ENCODE measurements at places on chromosomes 2 and 18.

DNA sequence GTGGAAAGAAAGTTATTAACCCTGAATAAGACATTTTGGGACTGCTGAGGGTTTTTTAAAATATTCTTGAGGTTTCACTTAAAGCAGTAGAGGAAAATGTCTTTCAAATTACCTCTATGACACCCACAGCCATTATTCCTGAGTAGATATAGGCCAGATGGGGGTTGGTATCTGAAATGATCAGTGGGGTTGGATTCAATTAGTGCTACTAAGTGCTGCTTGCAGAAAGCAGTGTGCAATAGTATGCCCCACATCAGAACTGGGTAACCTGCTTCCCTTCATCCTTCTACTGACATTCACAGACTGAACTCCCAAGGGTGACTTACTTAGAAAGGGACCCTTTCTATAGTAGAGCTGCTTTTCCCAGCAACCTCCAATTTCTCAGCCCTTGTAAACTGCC lies 7.3 kb upstream of the ETAA1 start:
- no peak for DNase-seq

DNA sequence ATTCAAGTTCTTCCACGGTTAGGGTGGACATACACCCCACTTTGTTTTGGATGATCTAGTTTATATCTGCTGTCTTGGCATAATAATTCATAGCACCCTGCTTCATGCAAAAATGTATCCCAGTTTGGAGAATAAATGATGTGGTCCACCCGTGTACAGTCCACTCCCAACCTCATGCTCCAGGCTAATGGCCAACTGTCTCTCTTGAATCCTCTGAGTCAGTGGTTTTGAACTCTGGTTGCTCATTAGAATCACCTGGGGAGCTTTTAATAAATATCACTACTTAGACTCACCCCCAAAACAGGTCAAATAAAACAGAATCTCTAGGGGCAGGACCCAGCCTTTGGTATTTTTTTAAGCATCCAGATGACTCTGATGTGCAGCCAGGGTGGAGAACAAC lies 78.5 kb downstream of the SDC1 start:
- DNase-seq, result no peak

GRCh38 chr2:48754874-48755273 lies 650 bp downstream of the LHCGR start:
- DNase-seq, result no peak

DNA sequence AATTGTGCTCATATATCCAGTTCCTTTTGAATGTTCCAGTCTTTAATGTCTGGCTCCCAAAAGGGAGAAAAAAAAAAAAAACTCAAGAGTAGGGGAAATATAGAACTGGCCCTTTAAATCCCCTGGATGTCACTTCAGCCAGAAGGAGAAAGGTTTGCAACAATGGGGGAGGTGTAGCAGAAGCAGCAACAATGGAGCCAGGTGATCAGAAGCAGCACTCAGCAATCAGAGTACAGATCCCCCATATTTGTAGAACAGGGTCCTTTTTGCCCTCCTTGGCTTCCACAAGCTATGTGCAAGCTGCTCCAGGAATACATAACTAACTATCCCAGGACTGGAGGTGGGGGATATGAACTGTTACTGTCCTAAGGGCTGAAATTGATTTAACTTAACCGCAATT lies 25.8 kb upstream of the ZNF397 start:
- no peak for DNase-seq

GRCh38 chr18:9804517-9805104 lies 81.2 kb upstream of the TXNDC2 start:
- DNase-seq, result no peak

GRCh38 chr18:72833471-72833870 lies 34.3 kb downstream of the NETO1 start:
- DNase-seq, result no peak

- no peak for DNase-seq
Observed at GRCh38 chr18:50654658-50655550, 95.0 kb downstream of the MAPK4 start.

DNA sequence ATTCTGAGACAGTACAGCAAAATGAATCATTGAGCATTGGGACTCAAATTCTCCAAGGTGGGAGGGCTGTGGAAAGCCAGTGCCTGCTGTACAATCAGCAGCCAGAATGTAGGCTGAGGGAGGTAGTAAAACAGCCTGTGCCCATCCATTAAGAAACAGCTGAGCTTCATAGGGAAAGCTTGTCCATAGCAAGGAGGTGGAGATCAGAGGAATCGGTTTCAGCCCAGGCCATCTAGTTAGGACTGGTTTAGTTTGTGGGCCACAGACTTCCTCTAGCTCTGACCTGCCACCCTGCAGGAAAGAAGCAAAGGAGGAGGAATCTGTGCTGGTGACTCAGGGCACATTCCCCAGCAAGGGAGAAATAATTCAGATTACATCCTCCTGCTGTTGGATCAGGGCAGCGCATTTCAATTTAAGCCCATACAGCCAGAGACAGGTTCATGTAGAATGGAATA lies 333.4 kb downstream of the SETBP1 start:
- DNase-seq, result no peak

DNA sequence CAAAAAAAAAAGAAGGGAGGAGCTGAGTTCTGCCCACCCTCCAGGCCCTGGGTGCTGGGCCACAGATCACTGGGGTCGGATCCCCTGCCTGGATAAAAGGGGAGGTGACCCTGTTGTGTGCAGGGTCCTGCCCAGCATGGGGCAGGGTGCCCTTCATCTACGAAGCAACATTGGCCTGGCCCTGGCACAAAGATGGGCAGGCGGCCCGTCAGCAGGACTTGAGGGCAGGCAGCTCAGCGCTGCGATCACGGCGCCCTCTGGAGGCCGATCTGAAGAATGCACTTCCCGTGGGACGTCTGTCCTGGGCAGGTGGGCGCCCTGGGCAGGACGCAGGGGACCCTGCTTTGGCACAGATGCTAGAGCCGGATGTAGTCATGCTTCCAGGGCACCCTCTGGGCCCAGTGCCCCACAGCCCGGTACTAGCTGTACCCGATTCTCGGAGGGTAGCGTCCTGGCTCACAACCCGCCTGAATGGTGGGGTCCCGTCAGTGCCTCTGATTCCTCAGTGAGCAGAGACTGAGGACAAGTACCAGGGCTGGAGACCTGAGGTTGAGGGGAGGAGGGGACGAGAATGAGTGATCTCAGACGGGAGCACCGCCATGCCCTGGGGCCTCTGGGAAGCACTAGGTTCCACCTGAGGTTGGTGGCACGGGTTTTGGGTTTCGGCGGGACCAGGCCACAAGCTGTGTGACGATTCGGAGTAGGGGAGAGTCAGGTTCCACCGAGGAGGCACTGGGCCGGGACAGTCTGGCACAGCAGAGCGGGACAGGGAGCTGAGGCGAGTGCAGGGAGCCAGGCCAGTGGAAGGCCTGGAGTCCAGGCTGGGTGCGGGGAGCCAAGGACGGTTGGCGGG lies 18.0 kb downstream of the ARID5A start:
- DNase-seq, result peak; percentile 61

Measured in activated naive CD4-positive, alpha-beta T cell (primary cell).